PC-9 (cell line): ENCODE measurements at places on chromosomes 1 and 21. TPM values are rescaled to one million over a fixed set of nuclear protein-coding genes. Genes with fewer than 3 reads are reported as not detected.
A peak's percentile ranks its signal among the peaks of the same experiment; 100 is the strongest.

- peaks cover 77% of the 10 kb centered on the region for H3K4me1 ChIP-seq
- H3K27ac ChIP-seq = peak overlapping the region; percentile 95
- H3K36me3 ChIP-seq = peaks cover 40% of the 10 kb centered on the region
- peak; percentile 91 for DNase-seq
- H3K4me3 ChIP-seq = peak overlapping the region; percentile 72
Observed at GRCh38 chr1:93775224-93775623, 93.6 kb upstream of the BCAR3 start.

DNA sequence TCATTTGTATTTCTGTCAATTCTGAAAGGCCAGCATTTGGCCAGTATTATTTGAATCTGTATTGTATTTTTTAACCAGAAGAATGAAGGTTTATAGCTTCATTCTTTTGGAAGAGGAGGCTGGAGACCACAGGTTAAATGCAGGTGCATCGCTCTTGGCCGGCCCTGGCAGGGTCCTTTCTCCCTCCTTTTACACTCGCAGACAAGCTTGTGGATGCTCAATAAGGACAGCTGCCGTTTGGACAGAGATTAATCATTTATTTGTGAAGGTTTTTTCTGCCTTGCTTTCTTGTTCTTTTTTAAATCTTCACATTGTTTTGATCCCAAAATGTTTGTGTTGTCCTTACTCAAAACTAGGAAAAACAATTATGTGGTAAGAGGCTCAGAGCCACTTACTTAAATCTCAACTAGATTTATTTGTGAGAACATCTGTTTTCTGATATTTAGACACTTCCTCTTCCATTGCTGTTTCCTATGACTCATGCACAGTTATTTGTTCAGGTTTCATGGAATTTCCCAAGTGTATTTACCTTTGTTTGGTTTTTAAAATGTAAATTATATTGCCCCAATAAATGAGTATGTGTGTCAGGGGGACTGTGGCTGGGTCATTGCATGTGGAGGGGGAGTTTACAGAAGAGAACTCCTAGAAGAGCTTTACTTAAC, 46.7 kb upstream of the LAMC2 start:
- no peak overlapping the region for H3K4me3 ChIP-seq
- H3K27ac ChIP-seq = peak overlapping the region; percentile 72
- no peaks in the 10 kb centered on the region for H3K27me3 ChIP-seq
- H3K4me1 ChIP-seq = peaks cover 24% of the 10 kb centered on the region
- DNase-seq = peak; percentile 83
- peaks cover 35% of the 10 kb centered on the region; the same call in 1 of the 2 replicates for H3K36me3 ChIP-seq

DNA sequence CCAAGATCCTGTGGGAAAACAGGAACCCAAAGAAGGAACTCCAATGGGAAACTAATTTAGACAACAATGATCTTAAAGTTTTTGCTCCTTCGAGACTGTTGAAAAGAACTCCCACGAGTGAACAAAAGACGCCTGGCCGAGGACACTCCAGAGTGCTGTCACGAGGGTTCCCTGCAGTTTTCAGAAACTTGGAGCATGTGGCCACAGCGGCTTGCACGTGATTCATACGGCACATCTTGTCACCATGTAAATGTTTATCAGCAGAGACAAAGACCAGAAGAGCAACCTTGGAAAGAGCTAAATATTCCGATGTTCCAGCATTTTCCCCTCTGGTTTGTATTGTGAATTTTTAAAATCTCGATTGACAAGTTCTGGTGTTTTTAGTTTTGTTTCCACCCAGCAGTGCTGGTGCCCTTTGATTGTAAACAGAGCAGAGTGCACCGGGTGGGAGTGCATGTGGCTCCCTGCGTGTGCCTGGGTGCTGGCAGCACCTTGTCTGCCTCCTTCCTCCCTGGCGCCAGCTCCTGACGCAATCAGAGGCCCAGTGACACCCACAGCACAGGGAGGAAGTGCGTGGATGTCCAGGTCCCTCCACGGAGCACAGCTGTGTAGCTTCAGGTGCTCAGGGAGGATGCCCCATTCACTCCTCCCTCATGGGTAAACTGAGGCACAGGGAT, 23.0 kb downstream of the LRRC3 start:
- no peaks in the 10 kb centered on the region for H3K36me3 ChIP-seq
- H3K27ac ChIP-seq = no peak overlapping the region
- no peak for DNase-seq
- H3K4me1 ChIP-seq = no peaks in the 10 kb centered on the region

GRCh38 chr1:10960411-10961299, 51.8 kb upstream of the TARDBP start:
- H3K4me1 ChIP-seq = peaks cover 5% of the 10 kb centered on the region
- no peak overlapping the region for H3K27ac ChIP-seq
- H3K36me3 ChIP-seq = no peaks in the 10 kb centered on the region
- no peaks in the 10 kb centered on the region for H3K27me3 ChIP-seq

DNA sequence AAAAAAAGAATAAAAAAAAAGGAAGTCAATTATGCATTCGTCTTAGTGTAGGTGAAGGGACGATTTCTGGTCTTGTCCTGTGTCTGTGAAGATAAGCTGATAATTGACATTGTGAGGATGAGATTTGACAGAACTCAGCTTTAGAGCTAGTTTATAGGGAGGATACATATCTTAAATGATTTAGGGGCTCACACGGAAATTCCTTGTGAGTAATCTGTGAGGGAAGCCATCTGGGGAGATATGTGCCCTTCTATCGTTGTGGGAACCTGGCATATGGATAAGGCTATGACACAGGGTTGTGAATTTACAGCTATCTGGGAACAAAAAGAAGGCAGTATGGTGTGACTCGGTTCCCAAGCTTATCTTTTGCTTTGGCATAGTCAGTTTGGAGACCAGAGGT, 71.1 kb downstream of the RABGAP1L start:
- H3K4me1 ChIP-seq = no peaks in the 10 kb centered on the region
- H3K27ac ChIP-seq = no peak overlapping the region
- H3K4me3 ChIP-seq = no peak overlapping the region
- no peaks in the 10 kb centered on the region for H3K36me3 ChIP-seq
- no peak for DNase-seq

DNA sequence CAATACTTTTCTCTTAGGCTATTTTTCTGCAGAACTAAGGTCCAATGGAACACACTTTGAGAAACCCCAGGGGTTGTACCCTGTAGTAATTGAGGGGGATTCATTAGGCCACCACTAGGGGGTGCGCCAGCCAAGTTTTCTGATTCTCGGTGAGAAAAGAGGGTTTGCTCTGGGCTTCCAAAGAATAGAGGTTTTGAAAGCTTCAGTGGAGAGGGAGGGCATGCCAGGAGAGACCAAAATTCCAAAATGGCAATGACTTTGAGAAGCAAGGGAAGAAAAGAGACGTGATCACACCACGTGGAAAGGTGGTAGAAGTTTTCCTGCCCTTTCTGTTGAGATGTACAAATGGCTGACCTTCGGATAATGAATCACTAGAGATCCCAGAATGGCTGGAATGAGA, 323.3 kb downstream of the RPS6KC1 start:
- no peak for DNase-seq
- H3K27me3 ChIP-seq = no peaks in the 10 kb centered on the region
- H3K4me3 ChIP-seq = no peak overlapping the region
- no peaks in the 10 kb centered on the region for H3K4me1 ChIP-seq
- H3K36me3 ChIP-seq = no peaks in the 10 kb centered on the region

DNA sequence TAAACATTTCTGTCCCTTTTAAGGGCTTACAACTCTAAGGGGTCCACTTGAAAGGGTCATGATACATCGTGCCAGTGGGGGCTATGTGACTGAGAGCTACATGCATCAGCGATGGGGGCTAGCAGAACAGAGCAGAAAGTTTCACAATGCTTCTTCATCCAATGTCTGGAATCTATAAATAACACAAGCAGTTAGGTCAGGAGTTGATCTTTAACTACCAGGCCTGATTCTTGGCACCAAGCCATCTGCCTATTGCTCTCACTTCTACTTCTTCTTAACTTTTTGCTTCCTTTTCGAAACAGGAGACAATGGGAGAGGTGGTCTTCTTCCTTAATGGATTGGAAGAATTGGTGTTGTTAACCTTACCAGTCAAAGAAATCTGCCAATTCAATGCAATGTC, 410.0 kb downstream of the TGFB2 start:
- no peak overlapping the region for H3K27ac ChIP-seq
- no peaks in the 10 kb centered on the region for H3K27me3 ChIP-seq
- H3K36me3 ChIP-seq = no peaks in the 10 kb centered on the region
- DNase-seq = no peak
- no peak overlapping the region for H3K4me3 ChIP-seq

GRCh38 chr1:43760745-43761317, 53.5 kb downstream of the ST3GAL3 start:
- H3K4me1 ChIP-seq = peaks cover 8% of the 10 kb centered on the region
- no peak for DNase-seq
- H3K36me3 ChIP-seq = no peaks in the 10 kb centered on the region
- no peaks in the 10 kb centered on the region for H3K27me3 ChIP-seq
- H3K27ac ChIP-seq = no peak overlapping the region

GRCh38 chr21:31509194-31510017, 150.1 kb upstream of the SOD1 start:
- H3K36me3 ChIP-seq = no peaks in the 10 kb centered on the region
- DNase-seq = peak; percentile 73
- H3K27ac ChIP-seq = peak overlapping the region; percentile 50
- no peaks in the 10 kb centered on the region for H3K27me3 ChIP-seq

DNA sequence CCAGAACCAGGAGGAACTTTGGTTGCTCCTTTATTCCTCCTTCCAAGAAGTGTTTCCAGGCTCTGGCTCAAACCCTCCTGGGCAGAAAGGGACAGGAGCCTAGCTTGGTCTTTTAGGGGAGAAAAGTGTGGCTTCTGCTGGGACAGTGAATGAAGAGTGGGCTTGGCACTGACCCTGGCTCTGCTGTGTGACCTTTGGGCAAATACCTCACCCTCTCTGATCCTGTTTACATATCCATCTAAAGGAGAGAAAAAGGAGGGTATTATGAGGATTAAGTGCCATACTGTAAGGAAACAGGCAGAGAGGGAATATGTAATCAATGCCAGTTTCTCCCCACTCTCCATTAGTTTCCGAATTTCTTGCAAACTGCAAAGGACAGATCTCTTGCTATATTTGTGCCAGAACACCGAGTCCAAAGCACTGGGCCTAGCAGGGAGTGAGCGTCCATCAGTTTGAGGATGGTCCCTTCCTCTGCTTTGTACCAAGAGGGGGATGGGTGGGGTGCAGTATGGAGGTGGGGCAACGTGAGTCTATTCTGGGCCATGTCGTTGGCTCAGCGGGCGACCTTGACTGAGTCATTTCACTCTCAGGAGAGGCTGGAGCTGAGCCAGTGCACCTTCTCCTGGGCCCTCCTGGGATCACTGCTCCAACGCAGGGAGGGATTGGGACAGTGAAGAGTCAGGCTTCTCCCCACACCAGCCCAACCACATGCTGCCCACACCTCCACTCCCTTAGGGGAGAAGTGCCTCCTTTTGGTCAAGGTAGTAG, 38.4 kb downstream of the IGSF21 start:
- DNase-seq = no peak
- H3K4me3 ChIP-seq = no peak overlapping the region
- no peak overlapping the region for H3K27ac ChIP-seq
- no peaks in the 10 kb centered on the region for H3K4me1 ChIP-seq
- peaks cover 87% of the 10 kb centered on the region for H3K27me3 ChIP-seq
- H3K36me3 ChIP-seq = no peaks in the 10 kb centered on the region

- no peak for DNase-seq
- no peaks in the 10 kb centered on the region for H3K27me3 ChIP-seq
- H3K4me1 ChIP-seq = peaks cover 3% of the 10 kb centered on the region; the same call in 1 of the 2 replicates
- H3K36me3 ChIP-seq = no peaks in the 10 kb centered on the region
- no peak overlapping the region for H3K27ac ChIP-seq
- no peak overlapping the region for H3K4me3 ChIP-seq
Observed at GRCh38 chr1:33370301-33370700, 49.4 kb upstream of the A3GALT2 start.

GRCh38 chr1:97017895-97018294, 296.3 kb downstream of the PTBP2 start:
- no peak overlapping the region for H3K27ac ChIP-seq
- H3K36me3 ChIP-seq = no peaks in the 10 kb centered on the region
- no peaks in the 10 kb centered on the region for H3K27me3 ChIP-seq
- no peaks in the 10 kb centered on the region for H3K4me1 ChIP-seq

DNA sequence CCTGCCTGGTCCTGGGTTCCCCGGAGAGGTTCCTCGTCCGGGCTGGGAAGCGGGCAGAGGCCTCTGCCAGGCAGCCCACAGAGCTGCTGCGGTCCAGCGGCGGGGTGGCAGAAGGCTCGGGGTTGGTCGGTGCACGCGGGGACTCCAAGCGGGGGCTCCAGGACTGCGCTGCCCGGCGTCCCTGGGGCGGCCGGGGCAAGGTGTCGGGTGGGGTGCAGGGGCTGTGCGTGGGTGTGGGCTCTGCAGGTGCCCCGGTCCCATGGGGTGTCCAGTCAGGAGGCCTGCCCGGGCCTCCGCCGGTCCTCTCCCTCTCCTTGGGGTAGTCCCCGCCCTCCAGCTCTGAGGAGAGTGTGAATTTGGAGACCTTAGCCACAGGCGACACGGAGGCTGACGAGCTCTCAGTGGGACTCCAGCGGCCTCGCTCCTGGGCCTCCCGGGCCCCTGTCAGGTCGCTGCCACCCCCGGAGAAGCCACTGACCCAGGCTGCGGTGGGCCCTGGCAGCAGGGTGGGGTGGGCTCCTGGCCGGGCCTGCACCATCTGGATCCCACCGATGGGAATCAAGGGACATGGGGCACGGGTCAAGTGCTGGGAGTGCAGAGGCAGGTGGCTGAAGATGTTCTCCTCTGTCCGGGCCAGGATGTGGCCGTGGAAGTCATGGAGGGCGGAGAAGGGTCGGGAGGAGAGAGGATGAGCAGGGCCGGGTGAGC, 26.2 kb upstream of the EDN2 start:
- H3K27me3 ChIP-seq = no peaks in the 10 kb centered on the region
- H3K36me3 ChIP-seq = no peaks in the 10 kb centered on the region
- DNase-seq = no peak
- no peak overlapping the region for H3K4me3 ChIP-seq
- H3K27ac ChIP-seq = no peak overlapping the region
- H3K4me1 ChIP-seq = peaks cover 26% of the 10 kb centered on the region

DNA sequence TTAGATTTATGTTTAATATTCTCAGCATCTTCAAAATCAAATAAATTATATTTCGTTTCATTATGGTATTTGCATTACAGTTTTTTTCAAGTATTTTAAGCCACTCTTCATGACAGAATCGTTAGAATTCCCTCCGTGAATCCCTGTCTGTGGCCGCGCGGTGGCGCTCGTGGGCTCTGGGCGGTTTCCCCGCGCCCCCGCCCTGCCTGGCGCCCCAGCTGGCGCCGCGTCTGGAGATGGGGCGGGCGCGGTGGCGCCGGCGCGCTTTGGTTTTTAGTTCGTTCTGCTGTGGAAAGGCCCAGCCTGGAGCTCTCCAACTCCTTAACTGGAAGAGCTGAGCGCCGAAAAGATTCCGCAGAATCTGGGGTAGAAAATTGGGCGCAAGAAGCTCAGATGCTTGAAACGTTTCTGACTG, 25.7 kb downstream of the PRMT2 start:
- no peaks in the 10 kb centered on the region for H3K4me1 ChIP-seq
- peak; percentile 7 for DNase-seq
- H3K27me3 ChIP-seq = no peaks in the 10 kb centered on the region
- H3K36me3 ChIP-seq = no peaks in the 10 kb centered on the region
- H3K4me3 ChIP-seq = no peak overlapping the region

GRCh38 chr1:182716740-182717720, 32.6 kb upstream of the RGS8 start:
- peak overlapping the region; percentile 82 for H3K27ac ChIP-seq
- no peaks in the 10 kb centered on the region for H3K27me3 ChIP-seq
- H3K4me1 ChIP-seq = peaks cover 9% of the 10 kb centered on the region

GRCh38 chr1:152141971-152142584, 16.9 kb downstream of the RPTN start:
- H3K4me1 ChIP-seq = no peaks in the 10 kb centered on the region
- peak; percentile 64 for DNase-seq
- peaks cover 3% of the 10 kb centered on the region; the same call in 1 of the 2 replicates for H3K27me3 ChIP-seq

The TRAF3IP3 gene
- total RNA-seq = not detected in 2 replicates

The SELP gene
- not detected in 2 replicates for total RNA-seq
